ENCODE measurements at places on chromosomes 6 and 20.

DNA sequence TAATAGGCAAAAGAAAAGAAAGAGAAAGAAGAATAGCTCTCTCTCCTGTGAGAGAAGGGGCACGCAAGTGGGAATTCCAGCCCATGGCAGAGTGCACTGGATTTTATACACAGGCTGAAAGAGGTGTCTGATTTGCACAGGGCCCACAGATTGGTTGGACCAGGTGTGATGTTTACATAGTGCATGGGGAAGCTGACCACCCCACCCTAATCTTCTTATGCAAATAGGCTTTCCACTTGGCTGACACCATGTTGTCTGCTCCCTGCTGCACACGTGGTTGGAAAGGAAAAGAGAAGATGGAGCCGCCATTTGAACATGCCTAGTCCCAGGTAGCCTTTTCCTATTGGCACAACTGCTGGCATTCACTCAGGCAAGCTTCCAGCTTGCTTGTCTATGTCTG is 20.2 kb downstream of the MICA start:
- no peak for DNase-seq

DNA sequence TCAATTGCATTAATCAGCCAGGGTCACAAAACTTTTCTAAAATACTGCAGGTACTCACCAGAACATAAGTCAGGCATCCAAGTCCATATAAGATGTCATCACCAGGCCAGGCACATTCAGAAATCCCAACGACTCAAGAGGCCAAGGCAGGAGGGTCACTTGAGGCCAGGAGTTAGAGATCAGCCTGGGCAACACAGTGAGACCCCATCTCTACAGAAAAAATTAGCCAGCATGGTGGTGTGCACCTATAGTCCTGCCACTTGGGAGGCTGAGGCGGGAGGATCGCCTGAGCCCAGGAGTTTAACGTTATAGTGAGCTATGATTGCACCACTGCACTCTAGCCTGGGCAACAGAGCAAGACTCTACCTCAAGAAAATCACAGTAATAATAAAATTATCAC is 278.4 kb upstream of the PLN start:
- DNase-seq: no peak

- peak; percentile 96 for DNase-seq
Observed at GRCh38 chr6:133701633-133702331, 187.1 kb upstream of the TCF21 start.

DNA sequence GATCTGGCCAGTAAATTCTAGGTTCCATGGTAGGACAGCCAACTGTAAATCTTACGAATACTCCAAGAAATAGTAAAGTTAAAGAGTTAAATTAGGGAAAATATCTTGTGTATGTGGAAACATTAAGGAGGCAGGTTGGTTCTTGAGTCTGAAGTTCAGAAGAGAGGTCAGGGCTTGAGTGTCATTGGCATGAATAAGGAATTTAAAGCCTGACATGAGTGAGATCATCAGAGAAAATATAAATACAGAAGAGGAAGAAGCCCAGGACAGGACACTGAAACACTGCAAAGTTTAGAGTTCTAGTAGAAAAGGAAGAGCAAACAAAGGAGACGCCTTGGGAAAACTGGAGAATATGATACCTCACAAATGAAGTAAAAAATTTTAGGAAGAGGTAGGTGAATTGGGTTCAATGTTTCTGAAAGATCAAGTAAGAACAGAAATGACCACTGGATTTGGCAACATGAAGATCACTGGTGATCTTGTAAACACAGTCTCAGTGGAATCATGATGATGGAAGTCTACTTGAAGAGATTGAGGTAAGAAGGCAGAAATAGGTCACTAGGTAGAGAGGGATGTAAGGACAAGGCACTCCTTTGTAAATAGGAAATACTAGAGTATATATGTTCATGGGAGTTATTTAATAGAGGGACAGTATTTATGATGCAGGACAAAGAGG is 41.6 kb upstream of the SYNCRIP start:
- no peak for DNase-seq

DNA sequence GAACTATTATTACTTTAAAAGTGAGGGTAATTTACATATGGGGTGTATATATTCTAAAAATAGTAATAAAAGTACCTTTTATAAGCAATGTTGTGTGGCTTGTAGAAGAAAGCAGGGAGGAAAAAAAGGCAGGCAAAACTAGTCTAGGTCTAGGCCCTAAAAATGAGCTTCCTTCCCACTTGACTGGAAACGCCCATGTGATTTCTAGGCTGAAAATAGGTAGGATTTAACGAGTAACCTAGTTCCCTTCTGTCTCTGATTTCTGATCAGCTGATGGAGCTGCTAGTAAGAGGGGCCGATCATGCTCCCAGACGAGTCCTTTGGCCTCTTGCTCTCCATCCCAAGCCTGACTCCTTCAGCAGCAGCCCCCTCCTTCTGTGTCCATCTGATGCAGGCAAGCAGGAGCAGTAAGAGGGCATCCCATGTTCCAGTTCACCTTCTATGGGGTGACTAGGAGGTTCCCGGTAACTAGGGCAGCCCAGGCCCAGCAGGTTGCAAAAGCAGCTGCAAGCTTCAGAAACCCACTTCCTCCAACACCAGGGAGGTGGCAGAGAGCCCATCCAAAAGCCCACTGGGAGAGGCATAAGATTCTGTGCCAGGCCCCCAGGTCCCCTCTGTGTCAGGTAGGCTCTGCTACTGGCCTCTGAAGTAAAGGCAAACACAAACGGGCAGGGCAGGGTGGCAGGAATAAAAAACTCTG is 24.4 kb downstream of the TBC1D20 start:
- DNase-seq: peak; percentile 62

DNA sequence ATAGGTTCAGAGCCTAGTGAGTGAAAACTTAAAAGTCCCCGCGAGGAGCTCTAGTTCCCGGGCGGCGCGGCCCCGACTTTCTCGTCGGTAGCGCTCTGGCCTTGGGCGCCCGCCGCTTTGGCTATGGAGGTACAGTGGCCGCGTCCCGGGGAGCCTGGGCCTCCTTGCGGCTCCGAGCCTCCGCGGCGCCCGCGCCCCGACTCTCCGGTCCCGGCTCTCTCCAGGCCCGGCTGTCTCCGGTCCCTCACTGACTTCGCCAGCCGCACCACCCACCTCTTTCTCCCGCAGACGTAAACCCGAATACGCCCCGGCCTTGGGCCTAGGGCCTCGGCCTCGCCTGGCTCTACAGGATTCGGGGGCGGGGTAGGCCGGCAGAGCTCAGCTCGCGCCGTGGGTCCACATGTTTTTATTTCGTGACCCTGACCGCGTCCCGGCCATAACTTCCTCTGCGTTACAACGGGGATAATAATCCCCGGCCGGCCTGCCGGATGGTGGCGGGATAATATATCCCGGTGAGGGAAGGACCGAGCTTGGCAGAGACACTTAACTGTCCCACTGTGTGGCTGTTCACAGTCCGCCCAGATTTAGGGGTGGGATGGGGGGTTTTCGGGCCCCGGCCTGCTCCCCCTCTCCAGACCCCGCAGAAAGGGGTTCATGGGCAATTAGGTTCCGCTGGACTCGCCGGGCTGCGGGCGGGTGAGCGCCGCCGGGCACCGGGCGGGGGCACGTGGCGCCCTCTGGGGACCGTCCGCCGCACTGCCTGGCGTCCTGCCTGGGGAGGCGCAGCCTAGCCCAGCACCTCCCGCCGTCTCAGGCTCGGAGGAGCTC is 10.0 kb upstream of the TBX18 start:
- peak; percentile 22 for DNase-seq

- no peak for DNase-seq
Observed at GRCh38 chr20:46826343-46826984, 68.2 kb upstream of the EYA2 start.

GRCh38 chr20:9912858-9913434 is 74.1 kb upstream of the PAK5 start:
- DNase-seq: peak; percentile 60

GRCh38 chr6:161626132-161626676 is 352.3 kb upstream of the AGPAT4 start:
- DNase-seq: no peak

DNA sequence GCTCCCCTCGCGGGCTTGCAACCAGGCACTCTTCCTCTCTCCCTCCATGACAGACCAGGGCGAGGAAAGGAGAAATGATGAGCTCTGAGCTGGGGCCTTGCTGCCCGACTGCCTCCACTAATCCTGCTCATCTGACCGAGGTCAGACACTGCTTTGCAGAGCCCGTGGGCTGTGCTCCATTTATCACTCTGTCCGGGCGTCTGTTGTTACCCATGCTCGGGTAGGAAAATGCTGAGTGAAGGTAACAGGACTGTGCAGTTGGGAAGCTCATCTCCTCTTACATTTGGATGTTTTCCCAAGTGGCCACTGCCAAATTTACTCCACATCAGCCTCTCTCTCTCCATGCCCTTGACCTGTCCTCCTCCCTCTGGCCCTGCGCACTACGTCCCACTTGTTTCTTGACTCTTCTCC is 14.6 kb downstream of the RPS6KA2 start:
- DNase-seq: no peak

DNA sequence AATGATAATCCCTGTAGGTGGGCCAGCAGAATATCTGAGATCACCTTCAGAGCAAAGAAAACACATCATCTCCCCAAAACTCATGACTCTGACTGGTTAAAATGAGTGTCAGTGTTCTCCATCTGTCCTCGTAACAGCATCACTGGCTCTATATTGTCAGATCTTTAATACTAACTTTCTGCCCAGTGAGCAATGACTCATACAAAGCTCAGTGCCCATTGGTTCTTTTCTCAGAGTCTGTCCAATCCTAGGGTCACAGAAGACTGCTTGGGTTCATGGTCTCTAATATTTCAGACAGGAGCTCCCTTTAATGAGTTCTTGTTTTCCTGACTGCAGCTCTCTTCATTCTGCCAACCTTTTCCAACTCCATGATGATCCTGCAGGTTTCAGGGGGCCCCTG is 36.4 kb downstream of the HLA-DPB1 start:
- peak; percentile 85 for DNase-seq

- no peak for DNase-seq
Observed at GRCh38 chr20:49267327-49267726, 10.5 kb downstream of the ZNFX1 start.

- no peak for DNase-seq
Observed at GRCh38 chr6:164379795-164380194, 929.6 kb downstream of the C6orf118 start.

DNA sequence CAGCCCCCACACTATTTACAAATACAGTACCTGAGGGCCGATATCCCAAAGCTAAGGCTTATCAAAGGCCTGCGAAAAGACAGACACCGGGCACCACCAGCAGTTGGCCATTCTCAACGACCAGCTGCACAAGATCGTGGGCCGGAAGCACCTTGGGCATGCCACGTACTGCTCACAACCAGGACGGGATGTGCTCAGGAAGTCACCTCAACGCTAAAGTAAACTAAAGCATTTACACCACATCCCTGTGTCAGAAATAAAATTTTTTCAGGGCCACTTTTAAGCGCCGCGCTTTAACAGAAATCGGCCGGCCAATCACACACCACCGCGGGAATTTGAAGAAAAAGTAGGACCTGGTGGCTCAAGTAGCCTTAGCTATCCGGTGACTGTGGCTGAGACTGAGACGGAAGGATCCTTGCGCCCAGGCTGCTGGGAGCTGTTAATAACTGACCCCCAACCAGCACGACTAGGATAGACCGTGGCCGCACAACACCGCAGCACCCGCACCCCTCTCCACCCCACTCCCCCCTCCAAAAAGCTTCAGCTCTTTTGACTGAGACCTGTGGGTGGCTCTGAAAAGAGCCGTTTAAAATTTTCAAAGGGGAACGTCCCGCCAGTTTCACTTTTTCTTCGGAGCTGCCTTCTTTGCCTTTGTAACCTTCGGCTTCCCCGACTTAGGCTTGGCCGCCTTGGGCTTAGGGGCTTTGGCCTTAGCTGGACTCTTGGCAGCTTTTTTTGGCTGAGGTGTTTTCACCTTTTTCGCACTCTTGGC is 131.2 kb upstream of the BTN3A2 start:
- DNase-seq: peak; percentile 93

DNA sequence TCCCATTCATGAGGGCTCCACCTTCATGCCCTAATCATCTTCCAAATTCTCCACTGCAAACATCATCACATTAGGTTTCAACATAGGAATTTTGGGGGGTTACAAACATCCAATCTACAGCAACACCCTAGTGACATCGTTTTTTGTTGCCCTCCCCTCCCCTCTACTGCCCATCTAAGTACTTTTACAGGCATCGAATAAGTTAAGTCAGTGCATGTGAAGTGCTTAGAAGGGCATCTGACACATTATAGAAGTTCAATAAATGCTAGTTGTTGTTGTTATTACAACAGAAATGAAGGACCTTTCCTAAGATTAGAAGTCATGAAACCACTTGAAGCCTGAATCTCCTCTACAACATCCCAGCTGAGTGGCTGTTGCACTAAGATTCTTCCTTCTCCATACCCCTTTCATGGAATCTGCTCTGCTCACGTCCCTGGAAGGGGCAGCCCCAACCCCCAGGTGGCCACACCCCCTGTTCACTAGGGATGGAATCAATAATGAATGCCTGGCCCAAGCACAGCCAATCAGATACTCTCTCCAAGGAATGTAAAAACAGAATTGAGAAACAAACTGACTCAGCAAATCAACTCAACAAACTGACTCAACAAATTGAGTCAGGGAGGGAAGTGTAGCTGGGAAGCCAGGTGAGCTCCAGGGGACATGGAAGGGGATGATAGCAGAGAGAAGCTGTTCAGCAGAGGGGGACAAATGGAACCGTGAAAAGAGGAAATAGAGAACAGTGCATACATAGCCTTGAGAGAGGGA is 3.9 kb upstream of the LRP11 start:
- DNase-seq: no peak

- peak; percentile 74 for DNase-seq
Observed at GRCh38 chr6:136113736-136114173, 136.4 kb downstream of the MTFR2 start.

DNA sequence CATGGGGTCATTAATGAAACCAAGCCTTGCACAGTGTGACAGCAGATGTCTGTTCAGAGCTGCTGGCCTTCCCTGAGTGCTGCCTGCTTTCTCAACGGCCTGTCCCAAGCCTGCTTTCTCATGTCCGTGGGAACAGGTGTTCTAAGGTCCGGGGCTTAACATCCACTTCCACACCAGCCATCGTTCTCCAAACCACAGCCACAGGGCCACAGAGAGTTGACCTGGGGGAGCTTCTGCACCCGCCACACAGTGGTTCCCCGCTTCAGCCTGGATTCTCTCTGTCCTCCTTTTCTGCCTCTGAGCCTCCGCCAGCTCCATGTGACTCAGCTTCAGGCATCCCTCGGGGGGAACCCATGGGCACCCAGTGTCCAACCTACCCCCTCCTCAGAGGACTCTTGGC is 26.9 kb upstream of the PPP1R3G start:
- no peak for DNase-seq

GRCh38 chr6:105269390-105269789 is 89.6 kb upstream of the POPDC3 start:
- DNase-seq: no peak
